Activated naive CD8-positive, alpha-beta T cell treated with anti-CD3 and anti-CD28 coated beads, Interleukin-2, amount 50 U/mL, for 16 hours (primary cell): ENCODE measurements at places on chromosomes 6 and 20.

- DNase-seq = no peak
Measured at GRCh38 chr20:38012332-38012731, 20.9 kb downstream of the TTI1 start.

GRCh38 chr6:92989656-92990055 lies 429.7 kb downstream of the EPHA7 start:
- no peak for DNase-seq

DNA sequence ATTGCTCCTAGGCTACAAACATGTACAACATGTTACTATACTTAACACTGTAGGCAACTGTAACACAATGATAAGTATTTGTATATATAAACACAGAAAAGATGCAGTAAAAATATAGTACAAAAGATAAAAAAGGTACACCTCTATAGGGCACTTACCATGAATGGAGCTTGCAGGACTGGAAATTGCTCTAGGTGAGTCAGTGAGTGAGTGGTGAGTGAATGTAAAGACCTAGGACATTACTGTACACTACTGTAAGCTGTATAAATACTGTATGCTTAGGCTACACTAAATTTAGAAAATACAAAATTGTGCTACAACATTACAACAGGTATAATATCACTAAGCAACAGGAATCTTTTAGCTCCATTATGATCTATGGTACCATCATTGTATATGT lies 312.0 kb upstream of the PREP start:
- no peak for DNase-seq

DNA sequence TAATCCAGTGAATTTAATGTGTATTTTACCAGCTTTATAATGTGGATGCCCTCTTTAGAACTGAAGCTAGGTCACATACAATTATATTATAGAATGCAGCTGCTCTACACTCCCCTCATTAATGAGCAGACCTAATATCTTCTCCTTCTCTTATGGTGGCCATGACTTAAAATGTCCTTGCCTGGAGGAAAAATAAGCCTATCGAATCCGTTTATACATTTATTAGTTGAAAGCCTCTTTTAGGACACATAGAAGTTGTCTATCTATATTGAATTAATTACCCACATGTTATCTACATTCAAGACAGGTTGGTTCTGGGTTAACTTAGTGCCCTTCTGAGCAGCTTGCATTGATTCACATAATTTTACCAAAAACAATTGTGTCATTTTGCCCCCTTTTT lies 1716.8 kb downstream of the HACE1 start:
- no peak for DNase-seq

- no peak for DNase-seq
Measured at GRCh38 chr6:6931071-6932025, 176.4 kb upstream of the RREB1 start.

- no peak for DNase-seq
Measured at GRCh38 chr20:52889225-52889624, 82.9 kb upstream of the TSHZ2 start.

DNA sequence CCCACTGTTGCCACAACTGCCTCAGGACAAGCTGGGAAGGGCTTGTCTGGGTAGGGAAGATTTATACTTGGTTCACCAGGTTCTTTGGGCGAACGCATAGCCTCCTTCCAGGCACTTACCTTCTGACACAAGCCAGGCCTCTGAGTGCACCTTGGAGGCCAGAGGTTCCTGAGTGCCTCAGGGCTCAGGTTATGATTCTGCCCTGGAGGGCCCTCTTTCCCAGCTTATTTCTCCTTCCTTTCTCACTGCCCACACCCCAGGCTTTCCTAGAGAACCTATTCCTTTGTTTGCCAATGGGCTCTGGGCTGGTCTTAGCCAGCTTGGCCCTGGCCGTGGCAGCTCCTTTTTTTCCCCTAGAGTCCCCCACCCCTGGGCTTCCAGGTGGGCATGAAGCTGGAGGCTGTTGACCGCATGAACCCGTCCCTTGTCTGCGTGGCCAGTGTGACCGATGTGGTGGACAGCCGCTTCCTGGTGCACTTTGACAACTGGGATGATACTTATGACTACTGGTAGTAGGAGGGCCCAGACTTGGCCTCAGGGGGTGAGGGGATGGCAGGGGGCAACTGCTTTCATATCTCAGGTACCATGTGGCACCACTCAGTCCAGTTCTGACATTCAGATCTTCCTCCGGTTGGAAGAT lies 25.0 kb downstream of the L3MBTL1 start:
- no peak for DNase-seq

GRCh38 chr20:62226707-62227590 lies 6.9 kb upstream of the HRH3 start:
- no peak for DNase-seq

- DNase-seq = no peak
Measured at GRCh38 chr20:35240083-35240810, 13.8 kb downstream of the MMP24 start.

DNA sequence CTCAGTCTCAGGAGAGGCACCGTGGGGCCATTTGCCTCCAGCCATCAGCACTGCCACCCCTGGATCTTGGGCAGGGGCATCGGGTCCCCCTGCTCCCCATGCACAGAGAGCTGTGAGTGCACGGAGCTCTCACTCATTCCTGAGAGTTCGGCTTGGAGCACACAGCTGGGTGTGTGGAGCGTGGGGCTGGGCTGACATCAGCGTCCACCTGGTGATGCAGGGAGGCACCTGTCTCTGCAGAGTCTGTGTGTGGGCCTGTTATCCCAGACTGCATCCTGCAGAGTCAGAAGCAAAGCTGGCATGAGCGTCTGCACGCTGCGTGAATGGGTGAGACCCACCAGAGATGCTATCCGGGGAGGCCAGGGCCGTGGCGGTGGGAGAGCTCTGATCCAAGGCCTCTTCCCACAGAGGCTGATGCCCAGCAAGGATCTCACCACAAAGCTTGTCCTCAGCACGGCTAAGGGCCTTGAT lies 248.8 kb upstream of the AFDN start:
- DNase-seq = no peak

DNA sequence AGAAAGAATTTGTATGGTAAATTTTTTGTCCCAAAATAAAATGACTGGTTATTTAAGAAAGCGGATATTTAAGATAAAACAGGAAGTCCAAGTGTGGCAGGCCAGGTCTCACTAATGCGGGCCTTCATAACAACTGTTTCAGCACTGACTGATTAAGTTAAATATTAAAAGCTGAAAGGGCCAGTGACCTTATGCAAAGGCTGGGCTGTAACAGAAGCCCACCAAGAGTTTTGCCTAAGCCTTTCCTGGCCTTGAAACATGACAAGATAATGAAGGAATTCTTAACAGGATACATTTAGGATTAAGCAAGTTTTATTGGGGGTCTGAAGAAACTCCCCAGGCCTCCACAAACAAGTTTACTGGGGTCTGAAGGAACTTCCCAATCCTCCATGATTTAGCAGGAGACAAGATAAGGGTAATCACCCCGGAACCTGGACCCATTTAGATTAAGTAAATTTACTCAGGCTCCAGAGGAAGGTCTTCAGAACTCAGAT lies 36.3 kb downstream of the ZNF133 start:
- DNase-seq = no peak

- peak; percentile 68 for DNase-seq
Measured at GRCh38 chr6:90080876-90081481, 186.7 kb downstream of the GJA10 start.

DNA sequence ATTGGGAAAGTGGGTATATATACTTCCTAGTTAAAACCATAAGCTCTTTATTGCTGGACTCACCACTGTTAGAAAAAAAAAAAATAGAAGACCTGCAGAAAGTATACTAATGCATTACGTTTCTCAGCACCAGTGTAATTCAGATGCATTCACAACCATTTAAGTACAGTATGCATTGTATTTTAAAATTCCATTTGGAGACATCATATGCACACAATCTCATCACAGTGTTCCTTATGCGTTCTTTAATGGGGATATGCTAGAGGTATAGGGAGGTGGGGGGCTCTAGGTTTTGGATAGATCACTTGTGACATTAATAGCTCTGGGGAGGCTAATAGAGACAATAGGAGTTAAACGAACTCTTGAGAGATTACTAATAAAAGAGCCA lies 9.4 kb downstream of the TFAP2A start:
- no peak for DNase-seq

DNA sequence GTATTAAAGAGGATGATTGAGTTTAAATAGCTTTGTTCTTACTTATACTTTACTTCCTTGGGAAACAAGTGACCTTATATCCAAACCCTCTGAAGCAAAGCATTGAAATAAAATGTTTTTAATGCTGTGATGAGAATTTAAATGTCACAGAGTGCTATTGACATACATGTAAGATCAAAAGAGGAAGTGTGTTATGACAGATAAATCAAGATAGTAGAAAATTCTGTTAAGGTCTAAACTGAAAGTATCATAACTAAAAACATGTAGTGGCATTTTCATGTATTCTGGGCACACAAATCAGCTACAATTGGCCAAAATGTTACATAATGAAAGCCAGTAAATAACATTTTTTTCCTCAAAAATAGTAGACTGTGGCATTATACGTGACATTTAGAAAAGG lies 318.0 kb downstream of the GRIK2 start:
- no peak for DNase-seq

DNA sequence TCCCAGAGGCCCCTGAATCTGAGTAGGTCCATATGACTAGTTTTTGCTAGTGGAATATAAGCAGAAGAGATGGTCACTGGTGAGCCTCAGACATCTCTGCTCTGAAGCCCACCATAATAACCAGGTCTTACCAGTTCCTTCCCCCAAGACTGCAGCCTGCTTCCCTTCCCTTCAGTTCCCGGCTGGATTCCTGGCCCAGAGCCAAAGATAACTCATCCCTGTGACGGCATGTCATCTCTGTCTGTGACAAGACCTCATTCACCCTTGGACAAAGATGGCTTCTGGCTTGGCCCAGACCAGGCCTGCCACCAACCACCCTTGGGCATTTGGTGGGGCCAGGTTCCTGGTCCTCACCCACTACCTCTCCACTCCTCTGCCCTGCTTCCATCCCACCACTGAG lies 145.5 kb upstream of the TOP1 start:
- DNase-seq = no peak

DNA sequence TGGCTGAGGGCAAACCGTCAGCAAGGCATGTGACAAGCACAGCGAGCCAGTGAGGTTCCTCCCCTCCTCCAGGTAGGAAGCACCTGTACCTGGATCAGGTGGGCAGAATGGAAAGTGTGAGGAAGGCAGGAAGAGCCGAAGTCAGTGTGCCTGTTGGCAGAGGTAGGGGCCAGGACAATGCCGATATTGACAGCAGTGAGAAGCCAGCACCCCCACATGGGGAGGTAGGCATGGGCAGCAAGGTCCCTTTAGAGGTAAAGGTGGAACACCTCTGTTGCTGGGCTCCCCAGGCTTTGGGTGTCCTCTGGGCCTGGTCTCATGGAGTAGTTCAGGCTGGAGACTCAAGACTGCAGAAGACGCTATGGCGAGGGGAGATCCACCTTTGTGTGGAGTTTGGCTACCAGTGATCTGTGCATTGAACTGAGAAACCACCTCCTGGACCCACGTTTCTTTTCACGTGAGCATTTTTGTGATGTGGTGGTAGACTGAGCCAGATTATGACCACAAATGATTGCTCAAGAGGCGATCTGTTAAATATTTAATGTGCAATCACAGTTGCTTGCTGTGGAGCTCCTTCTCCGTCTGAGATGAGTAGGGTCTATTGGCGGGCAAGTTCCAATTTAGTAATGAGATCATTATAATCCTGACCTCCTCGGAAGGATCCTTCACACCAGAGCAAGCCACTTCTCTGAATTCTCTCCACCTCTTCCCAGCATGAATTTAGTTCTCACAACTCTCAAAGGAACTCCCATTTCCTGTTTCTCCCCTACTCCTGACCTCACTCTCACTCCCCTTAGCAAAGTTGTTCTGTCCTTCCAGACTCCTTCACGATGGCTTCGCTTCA lies 174.8 kb downstream of the CDH26 start:
- no peak for DNase-seq

DNA sequence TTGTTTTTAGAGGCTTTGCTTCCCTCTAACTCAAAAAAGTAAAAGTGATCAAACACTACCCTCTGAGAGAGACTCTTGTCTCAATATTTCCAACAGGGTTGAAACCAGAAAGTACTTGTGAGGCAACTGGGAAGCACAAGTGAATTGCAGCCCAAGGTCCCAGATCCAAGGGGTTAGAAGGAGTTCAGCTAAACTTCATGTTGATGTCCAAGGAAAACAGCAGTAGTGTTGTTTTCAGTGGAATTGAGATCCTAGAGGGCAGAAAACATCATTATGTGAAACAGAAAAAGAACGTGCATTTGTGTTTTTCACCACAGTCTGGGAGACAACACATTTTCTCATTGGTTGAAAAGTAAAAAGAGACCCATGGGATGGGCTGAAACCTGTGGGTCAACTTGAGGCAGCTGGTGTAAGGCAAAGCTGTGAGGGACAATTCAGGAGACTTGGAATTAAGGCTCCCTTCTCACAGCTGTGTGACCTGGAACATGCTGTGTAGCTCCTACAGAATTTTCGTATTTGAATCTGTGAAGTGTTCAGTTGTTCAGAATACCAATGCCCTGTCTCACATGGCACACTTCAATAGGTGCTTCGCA lies 508.3 kb downstream of the BMP2 start:
- no peak for DNase-seq

- no peak for DNase-seq
Measured at GRCh38 chr20:36544134-36545018, 3.1 kb downstream of the MYL9 start.

DNA sequence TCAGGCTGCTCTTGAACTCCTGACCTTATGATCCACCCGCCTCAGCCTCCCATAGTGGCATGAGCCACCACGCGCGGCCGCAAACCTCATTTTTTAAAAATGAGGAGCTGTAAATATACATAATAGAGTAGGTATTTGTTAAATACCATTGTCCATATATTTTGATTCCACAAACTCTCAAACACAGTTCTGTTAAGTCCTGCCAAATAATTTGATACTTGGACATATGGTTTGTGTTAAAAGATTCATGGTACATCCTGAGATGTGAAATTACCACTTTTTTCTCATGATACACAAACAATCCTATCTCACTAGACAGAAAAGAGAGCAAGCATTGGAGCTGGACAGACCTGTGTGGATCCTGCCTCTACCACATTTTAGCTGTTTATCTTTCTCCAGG lies 334.1 kb upstream of the KCNQ5 start:
- DNase-seq = no peak

GRCh38 chr6:8947900-8948299 lies 512.6 kb upstream of the SLC35B3 start:
- no peak for DNase-seq

GRCh38 chr20:24452498-24453127 lies 16.8 kb upstream of the SYNDIG1 start:
- DNase-seq = no peak

DNA sequence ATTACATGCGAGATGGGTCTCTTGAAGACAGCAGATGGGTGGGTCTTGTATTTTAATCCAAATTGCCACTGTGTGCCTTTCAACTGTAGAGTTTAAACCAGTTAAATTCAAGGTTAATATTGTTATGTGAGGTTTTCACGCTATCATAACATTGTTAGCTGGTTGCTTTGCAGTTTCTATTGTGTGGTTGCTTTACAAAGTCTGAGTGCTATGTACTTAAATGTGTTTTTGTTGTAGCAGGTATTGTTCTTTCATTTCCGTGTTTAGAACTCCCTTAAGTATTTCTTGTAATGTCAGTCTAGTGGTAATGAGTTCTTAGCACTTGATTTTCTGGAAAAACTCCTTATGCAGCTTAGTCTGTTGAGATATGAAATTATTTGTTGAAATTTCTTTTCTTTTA lies 193.3 kb downstream of the MOXD1 start:
- no peak for DNase-seq
